M059J (cell line): ENCODE measurements at places on chromosomes 12 and 14. TPM values are rescaled to one million over a fixed set of nuclear protein-coding genes. Genes with fewer than 3 reads are reported as not detected.

- peak; percentile 29 for DNase-seq
Measured at GRCh38 chr12:39443929-39444209, 949 bp upstream of the KIF21A start.

- DNase-seq = peak; percentile 58
Measured at GRCh38 chr12:103647267-103647666, 60.2 kb downstream of the STAB2 start.

GRCh38 chr12:65902500-65902899 lies 78.2 kb downstream of the HMGA2 start:
- DNase-seq = peak; percentile 35

- no peak for DNase-seq
Measured at GRCh38 chr14:67719866-67720265, 18.2 kb downstream of the RDH12 start.

- no peak for DNase-seq
Measured at GRCh38 chr12:129186952-129187351, 333.7 kb downstream of the GLT1D1 start.

DNA sequence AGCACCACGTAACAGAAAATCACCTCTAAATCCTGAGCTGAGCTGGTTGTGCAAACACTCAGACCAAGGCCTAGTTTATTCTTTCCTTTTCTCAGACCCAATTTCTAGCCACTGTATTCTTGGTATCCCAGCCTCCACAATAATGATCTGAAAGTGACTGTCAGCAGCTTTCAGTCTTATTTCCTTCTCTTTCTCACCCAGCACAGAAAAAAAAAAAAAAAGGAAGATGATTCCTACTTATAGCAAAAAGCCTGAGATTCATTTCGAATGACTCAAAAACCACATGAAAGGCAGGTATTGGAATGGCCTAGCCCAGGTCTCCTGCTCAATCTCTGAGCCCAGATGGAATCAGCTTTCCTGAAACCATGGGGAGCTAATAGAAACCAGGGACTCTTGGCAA lies 298.6 kb upstream of the PPFIA2 start:
- peak; percentile 1 for DNase-seq

- DNase-seq = no peak
Measured at GRCh38 chr12:124511259-124511985, 56.0 kb downstream of the NCOR2 start.

- DNase-seq = peak; percentile 99
Measured at GRCh38 chr12:75954041-75954440, 77.5 kb downstream of the PHLDA1 start.

The CIROP gene
- total RNA-seq = not detected in 2 replicates

GRCh38 chr12:47755655-47756562 lies 2.8 kb downstream of the RAPGEF3 start:
- no peak for DNase-seq

The OLR1 gene
- 5.3 and 5.5 TPM in 2 replicates for total RNA-seq

- DNase-seq = no peak
Measured at GRCh38 chr12:64752032-64752431, 7.2 kb downstream of the GNS start.

The PTHLH gene
- 7.5 and 8.1 TPM in 2 replicates for total RNA-seq

DNA sequence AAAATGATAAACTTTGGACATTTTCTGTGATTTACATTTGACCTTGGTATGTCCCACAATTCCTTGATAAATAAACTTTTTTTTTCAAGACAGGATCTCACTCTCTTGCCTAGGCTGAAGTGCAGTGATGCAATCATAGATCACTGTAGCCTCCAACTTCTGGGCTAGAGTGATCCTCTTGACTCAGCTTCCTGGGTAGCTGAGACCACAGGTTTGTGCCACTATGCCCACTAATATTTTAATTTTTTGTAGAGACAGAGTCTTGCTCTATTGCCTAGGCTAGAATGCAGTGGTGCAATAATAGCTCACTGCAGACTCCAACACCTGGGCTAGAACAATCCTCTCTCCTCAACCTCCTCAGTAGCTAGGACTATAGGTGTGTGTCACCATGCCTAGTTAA lies 79.1 kb upstream of the PTGDR start:
- peak; percentile 7 for DNase-seq

DNA sequence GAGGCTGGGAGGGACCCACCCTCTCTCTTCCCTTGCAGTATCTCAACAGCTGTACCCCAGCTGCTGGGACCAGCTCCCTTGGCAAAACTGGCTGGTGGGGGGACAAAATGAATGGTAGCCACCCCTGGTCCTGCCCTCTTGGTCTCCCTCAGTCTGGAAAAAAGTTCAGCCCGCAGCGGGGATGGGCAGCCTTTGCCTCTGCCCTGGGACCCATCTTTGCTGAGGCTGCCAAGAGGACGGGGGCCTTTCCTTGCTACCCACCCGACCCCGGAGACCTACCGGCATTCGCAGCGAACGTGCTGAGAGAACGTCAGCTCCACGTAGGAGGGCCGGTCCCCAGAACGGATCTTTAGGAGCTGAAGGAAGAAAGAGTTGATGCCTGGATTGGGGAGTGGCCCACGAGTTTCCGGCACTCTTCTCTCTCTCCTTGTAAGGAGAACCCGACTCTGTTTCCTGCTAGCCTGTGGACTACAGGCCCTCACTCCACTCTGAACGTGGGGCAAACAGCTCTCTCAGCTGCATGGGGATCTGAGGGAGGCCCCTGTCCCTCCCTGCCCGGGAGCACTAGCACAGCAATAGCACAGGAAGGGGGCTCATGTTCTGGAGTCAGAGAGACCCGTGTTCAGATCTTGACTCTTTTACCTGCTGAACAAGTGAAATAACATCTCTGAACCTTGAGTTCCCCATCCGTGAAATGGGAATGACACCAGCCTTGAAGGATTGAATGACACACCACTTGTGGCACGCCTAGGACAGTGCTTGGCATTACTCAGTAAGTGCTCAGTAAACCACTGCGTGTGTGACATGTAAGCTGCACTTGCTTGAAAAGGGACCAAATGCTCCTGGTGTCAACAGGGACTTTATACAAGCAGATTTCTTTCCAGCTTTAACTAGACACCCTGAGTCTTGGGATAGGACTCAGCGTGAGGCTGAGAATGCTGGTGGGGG lies 6.9 kb downstream of the PGF start:
- DNase-seq = no peak

DNA sequence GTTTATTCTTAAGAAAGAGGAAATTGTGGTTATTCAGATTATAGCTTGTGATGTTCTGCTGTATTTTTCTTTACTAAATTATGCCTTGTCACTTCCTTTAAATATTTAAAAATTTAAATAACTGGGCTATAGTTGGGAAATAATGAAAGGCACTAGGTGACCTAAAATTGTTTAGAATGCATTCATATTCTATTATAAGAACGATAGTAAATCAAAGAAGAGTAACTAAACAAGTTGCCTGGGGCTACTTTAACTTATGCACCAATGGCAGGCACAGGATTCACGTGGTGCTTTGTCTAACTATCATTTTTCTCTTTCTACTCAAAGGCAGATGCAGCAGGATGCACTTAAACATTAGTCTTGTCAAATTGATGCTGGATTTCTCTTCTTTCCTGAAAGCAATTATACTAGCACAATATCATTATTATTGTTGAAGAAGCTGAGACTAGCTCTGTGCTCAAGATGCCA lies 190.7 kb upstream of the PPFIA2 start:
- DNase-seq = no peak

DNA sequence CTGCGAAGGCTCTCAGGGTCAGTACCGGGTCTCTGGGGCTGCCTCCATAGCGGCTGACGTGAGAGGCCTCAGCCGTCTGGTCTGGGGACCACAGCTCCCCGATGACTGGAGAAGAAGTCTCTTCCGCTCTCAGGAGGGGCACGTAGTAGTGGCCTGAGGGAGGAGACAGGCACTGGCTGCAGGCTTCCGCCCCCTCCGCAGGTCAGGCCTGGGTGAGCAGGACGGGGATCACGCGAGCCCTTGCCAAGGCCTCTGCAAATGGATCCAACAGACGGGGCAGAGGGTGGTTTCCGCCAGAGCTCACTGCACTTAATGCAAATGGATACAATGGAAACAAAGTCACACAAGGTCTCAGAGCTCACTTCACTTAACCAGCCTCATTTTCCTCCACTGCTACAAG lies 24.7 kb downstream of the ANKLE2 start:
- DNase-seq = no peak

The RPAP3 gene
- total RNA-seq = 26.0 and 40.3 TPM in 2 replicates

DNA sequence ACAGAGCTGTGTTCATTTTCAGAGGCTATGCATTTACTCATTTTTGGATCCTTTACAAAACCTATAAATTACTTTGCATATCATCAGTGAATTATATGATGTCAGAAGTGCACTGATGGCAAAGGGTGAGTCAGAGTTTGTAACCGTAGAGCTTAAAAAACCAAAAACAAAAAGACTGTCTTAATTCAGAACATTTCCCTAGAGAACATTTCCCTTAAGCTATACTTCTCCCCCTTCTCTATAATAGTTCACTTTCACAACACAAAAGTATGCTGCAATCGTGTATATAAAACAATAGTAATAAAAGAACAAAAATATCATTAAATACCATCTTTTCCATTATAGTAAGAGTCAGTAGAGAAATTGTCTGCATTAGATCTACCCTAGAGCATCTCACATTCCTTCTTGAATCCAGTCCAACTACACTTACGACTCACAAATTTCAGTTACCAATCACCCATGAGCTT lies 934.9 kb downstream of the LRFN5 start:
- DNase-seq = peak; percentile 9

DNA sequence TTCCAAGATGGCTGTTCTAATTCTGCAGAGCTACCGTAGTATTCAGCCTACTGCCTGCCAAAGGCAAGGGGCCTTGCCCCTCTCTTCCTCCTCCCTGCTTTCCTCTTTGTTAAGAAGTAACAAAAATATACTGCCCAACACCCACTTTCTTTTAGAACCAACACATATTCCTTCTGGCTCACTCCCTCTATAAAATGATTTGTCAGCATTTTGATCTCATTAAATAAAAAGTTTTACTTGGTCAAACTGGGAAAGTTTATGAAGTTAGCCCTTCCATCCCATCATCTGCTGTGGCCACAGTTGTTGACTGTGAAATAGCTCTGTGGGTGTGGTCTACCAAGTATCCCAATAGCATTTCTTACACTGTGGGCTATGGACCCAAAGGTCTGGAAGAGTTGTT lies 472.4 kb downstream of the ZFP36L1 start:
- no peak for DNase-seq

The SCNN1A gene
- total RNA-seq = 1.5 and 4.5 TPM in 2 replicates

- DNase-seq = no peak
Measured at GRCh38 chr12:117118838-117119591, 19.8 kb upstream of the TESC start.

The BIN2 gene
- total RNA-seq = not detected in 2 replicates

The GSC gene
- total RNA-seq = 0.25 TPM in 1 of 2 replicates, not detected in the other

GRCh38 chr12:108604208-108604941 lies 6.5 kb upstream of the TMEM119 start:
- DNase-seq = no peak

GRCh38 chr14:39673270-39673711 lies 241.1 kb upstream of the FBXO33 start:
- DNase-seq = no peak

- DNase-seq = no peak
Measured at GRCh38 chr14:35607380-35607779, 73.4 kb downstream of the INSM2 start.

DNA sequence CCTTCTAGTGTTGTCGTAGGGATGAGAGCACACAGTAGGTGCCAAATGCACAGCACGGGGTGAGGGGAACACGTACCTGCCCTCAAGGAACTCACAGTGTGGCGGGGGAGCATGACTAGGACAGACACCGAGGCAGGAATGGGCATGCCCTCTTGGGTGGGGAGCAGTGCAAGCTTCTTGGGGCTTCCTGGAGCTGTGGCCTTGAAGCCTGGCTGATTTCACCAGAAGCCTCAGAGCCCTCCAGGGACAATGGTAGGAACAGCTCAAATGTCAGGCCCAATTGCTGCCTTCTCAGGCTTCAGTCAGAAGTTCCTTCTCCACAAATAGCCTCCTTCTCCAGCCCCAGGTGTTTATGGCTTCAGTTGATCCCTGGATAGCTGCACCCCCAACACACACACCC lies 43.4 kb downstream of the TEAD4 start:
- DNase-seq = no peak

GRCh38 chr12:112347581-112347982 lies 34.6 kb downstream of the HECTD4 start:
- peak; percentile 49 for DNase-seq

The TBC1D30 gene
- total RNA-seq = 0.52 and 3.2 TPM in 2 replicates

DNA sequence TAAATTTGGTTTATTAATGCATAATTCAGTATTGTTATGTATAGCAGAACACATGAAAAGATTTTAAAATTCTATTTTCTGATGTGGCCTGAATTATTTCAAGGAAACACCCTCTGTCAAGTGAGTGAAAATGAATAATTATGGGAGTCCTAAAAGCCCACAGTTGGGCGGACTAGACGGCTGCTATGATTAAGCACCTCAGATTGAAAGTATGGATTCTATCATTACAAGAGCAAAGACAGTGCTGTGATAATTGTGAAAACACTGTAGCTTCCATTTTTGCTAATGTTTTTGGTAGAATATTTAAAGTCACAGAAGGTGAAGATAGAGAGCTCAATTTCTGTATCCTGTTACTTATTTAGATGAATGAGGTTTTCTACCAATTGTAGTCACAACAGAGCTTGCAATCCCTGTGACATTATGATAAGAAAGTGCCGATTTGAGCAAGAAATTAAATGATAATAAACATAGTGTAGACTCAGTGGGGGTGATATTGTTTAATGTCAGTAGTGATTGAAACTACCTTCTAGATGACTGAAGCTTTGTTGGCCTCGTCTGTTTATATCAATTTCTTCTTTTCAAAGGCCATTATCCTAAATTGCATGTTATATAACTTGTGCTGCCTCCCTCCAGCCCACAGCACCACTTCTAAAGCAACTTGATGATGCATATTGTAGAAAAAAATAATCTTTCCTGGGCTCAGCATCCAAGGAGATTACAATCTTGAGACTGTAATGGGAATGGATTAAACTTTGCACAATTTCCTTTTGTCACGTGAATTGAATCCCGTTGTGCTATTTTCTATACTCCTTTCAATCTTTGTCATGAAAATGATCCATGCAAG lies 359.8 kb downstream of the BTG1 start:
- no peak for DNase-seq

- no peak for DNase-seq
Measured at GRCh38 chr14:68893566-68893965, 85.5 kb downstream of the ACTN1 start.
